ENCODE measurements at places on chromosomes 2 and 18. TPM values are rescaled to one million over a fixed set of nuclear protein-coding genes. Genes with fewer than 3 reads are reported as not detected.

- no peak for DNase-seq
Measured at GRCh38 chr2:152303951-152304350, 31.0 kb upstream of the FMNL2 start.

MYCN gene
- polyA plus RNA-seq = 7.7 TPM

DNA sequence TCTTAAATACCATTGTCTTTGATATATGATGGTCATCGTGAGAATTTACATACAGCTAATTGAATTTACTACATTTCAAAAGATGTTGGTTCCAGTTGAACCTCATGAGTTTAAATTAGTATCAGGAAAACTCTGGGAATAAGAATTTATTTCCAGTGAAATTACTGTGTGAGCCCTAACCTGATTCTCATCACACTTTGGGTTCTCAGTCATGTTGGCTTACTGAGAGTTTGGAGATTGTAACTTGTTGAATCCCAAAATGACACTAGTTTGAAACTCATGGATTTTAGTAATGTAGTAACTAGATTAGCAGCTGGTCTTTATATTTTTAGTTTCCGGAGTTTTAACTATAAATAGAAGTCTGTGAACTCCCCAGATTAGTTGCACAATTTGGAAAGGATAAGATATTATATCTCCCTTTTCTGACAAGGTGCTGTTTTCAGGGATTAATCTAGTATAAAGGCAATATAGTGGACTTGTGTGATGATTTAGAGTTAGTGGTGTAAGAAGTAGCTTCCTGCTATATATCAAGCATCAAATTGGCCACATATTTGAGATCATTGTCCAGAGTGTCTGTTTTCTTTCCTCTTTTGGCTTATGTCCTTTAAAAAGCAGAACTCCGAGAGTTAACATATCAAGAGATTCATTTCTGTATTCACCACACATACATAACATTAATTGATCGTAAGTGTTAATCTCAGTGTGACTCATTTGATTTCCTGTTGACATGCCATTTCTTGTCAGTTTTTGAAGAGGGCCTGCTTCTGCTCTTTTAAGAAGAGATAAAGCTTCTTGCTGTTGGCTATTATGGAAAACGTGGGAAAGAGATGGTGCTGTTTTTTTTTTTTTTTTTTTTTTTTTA lies 15.7 kb downstream of the NDUFV2 start:
- no peak for DNase-seq

NEU2 gene
- polyA plus RNA-seq = not detected

GRCh38 chr2:127486247-127487058 lies 39.8 kb downstream of the IWS1 start:
- DNase-seq = no peak

- no peak for DNase-seq
Measured at GRCh38 chr2:118549503-118549902, 297.9 kb downstream of the EN1 start.

DNA sequence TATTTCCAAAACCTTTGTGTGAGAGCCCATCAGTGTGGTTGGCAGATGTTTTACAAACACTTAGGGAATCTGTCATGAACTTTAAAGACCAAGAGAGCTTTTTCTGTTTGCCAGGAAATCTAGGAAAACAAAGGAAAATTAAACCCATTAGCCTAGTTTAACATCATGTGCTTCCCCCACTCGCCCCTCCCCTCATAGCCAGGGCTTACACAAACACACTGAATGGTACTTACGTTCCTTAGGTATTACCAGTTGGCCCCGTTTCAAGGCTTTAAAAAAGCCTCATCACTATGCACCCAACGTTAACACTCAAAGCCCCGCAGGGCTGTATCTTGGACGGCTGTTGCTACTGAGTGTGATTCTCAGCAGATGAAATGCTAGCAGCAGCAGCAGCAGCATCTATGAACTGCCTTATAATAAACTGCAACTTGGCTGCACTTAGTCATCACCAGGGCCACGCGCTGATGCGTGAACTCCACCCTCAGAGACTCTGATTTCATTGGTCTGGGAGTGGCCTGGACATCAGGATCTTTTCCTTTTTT lies 20.1 kb upstream of the TTC39C start:
- DNase-seq = peak; percentile 27
